ENCODE measurements at places on chromosomes 6 and 20.

DNA sequence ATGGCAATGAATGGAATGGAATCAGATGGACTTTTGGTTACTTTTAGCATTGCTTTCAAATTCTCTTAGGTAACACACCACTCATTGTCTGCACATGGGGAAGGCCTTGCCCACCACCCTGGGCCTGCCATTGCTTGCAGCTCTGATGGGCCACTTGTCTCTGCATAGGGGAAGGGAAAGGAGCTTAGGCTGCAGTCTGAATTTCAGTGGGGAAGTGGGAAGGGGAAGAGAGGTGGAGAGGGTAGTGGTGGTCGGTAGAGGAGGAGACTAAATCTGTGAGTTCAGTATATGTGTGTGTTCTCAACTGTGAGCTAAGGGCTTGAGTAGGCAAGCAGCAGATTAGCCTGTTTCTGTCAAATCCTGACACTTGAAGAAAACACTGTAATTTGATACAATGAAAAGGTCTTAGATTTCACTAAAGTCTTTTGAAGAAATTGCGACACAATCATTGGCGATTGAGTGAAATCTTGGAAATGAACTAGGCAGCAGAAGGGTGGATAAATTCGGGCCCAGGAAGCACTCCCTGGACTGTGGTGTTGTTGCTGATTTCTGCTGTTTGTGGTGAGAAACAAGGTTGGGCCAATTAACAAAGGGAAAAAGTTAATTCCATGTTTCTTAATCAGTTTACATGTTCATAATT is 80.6 kb downstream of the OTOR start:
- DNase-seq: no peak

DNA sequence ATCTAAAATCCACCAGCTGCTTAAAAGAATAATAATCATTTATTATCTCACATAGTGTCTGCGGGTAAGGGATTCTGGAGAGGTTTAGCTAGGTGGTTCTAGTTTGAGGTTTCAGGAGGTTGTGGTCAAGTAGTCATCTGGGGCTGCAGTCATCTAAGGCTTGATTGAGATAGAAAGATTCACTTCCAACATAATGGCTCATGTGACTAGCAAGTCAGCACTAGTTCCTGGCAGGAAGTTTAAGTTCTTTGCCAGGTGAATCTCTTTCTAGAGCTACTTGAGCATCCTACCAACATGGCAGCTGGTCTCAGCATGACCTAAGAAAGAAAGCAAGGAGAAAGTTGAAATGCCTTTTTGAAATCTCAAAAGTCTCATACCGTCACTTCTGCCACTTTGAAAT is 128.8 kb downstream of the EDN1 start:
- DNase-seq: no peak

DNA sequence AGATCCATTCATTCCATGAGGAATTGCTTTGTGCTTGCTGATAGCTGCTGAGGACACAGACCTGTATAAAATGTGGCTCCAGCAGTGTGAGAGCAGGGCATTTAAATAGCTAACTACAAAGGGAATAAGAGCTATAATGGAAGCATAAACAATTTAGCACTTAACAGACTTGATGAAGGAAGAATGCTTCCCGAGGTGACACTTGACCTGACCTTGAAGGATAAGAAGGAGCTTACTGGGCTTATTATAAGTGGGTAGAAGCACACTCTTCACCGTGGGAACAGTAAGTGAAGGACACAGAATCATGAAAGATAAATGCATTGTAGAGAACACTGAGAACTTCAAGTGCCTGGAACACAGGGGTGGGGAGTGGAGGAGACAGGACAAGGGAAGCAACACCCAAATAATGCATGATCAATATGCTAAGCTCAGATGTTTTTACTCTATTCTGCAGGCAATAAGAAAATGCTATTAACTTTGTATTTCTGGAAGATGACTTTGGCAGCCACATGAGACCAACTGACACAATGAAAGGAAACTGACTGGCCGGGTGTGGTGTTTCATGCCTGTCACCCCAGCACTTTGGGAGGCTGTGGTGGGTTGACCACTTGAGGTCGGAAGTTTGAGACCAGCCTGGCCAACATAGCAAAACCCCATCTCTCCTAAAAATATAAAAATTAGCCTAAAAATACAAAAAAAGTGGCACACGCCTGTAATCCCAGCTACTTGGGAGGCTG is 84.2 kb downstream of the EPB41L2 start:
- DNase-seq: no peak

DNA sequence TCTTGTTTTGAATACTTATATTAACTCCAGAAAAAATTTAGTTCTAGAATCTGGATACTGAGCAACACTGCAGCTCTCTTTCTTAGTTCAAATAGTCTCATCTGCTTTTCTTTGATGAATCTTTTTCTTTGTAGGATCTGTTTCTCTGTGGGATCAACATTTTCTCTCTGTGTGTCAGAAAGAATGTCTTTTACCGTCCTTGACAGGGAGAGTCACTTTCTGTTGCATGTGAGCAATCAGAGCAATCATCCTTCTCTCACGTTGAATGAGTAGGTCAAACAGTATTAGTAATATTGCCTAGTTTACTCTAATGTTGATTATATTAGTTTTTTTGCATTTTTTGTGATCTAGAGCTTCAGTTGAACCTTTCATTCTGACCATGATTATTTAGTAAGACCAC is 130.9 kb downstream of the TRMT11 start:
- no peak for DNase-seq

DNA sequence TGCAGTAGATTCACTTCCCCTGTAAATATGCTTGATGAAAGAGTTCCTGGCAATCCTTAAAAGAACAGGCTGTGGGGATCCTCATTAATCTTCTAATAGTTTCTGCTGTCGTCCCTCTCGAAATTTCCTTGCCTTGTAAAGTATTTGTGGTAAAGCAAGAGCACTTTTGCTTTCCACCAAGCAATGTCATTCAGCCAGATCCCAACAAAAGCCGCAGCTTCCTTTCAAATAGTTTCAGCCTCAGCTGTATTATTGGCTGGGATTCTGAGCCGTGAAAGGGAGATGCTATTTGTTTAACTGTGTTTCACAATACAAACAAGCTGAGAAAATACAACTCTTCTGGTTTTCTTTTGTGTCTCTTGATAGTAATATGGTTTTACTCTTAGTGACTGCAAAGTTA is 48.9 kb upstream of the EPHA7 start:
- DNase-seq: no peak

DNA sequence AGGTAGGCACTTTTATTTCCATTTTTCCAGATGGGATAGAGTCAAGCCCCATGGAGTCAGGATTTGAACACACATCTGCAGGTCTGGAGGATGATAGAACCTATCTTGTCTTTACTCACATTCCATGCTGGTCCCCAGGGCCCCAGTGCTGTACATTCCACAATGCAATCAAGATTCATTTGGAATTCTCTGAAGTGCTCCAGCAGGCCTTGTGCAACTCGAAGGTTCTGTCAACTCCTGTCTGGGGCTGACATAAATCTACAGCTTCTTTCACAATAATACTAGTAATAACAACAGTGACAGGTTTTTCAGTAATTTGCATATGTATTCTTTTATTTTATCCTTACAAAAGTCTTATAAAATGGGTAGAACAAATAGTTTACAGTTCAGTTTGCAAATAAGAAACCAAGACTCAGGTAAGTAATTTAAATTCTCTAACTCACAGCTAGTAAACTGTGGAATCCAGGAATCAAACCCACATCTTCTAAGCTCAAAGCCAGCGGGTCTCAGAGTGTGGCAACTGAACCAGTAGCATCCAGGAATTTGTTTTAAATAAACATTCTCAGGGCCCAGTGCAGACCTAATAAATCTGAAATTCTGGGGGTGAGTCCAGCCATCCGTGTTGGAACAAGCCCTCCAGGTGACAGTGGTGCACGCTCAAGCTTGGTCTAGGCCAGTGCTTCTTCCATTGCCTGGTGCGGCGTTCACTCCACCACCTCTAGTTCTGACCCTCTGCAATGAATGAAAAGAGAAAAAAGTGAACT is 137.0 kb upstream of the TNFAIP3 start:
- no peak for DNase-seq

DNA sequence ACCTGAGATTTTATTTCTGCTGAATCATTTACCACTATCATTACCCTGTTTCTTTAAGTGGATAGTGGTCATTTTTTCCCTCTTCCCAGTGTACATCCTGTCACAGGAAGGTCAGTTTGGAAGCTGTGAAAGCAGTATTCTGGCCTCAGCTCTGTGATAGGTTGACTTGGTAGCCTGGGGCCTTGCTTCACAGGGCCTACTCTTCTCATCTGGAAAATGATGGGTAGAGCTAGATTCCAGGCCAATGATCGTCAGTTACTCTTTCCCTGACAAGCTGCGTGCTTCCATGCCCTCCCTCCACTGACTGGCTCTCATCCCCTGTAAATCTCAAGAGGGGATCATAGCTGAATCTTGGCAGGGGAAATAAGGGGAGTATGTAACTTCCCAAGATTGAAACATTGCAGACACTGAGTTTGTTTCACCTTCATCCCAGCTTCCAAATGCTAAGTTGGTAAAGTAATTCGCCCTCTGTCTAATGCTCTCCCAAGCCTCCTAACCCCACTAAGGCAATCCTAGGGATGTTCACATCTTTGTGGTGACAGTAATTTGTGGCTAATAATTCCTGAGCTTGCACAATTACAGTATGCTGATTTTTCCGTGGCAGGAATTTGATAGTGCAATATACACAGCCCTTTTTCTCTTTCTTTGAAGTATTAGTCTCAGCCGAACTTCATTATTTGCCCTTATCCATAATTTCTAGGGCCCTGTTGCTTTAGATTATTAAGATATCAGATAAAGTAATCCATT is 51.2 kb downstream of the VAPB start:
- DNase-seq: no peak

- DNase-seq: no peak
Observed at GRCh38 chr6:30542404-30542725, 13.9 kb downstream of the GNL1 start.

DNA sequence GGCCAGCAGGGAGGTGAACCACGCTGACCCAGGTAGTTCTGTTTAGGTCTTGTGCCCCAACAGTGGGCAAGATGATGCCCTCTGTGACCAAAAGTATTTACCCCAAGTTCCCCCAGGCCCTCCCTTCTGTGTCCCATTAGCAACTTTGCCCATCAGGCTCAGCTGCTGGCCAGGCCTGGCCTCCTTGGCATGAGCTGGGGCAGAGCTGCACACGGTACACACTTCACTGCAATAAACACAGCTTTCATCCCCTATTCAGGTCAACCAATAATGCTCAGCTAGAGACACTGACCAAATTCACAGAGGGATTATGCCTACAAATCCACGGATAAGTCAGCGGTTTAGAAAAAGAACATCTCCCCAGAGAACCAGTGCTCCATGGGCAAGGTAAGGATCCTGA is 103.7 kb downstream of the SLC23A2 start:
- DNase-seq: no peak

- no peak for DNase-seq
Observed at GRCh38 chr20:37711994-37712964, 18.4 kb downstream of the CTNNBL1 start.

- no peak for DNase-seq
Observed at GRCh38 chr20:22260506-22260905, 323.9 kb downstream of the FOXA2 start.

GRCh38 chr6:83019741-83020140 is 45.9 kb downstream of the UBE3D start:
- DNase-seq: no peak

DNA sequence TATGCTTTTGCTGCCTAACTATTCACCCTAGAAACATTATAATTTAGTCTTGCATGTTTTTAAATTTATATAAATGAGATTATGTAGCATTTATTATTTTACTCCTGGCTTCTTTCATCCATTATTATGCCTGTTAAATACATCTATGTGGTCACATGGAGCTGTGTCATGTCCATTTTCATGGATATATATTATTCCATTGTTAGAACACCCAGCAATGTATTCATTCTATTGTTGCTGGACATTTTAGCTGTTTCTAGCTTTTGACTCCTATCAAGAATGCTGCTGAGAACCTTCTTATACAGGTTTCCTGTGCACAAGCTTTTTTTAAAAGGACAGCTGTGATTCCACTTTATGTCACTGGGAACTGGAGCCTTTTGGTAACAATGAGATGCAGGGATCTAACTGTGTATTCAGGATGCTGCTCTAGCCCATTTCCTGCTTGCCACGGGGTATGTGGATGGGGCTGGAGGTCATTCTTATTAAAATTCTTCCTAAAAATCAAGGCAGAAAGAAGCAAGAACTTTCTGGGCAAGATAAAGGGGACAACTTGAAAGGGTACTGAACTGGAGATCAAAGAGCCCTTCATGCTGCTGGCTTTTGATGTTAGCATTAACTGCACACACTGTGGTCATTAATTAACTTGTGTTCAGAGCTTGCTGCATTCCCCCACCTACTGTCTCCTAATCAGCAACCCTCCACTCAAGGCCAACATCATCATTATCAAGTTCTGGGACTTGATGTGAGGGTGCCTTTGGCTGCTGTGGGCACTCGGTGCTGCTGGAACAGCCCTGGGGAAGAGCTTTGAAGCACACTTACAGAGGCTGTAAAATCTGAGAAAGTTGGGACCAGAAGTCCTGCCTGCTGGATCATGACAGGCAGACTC is 96.6 kb upstream of the AKIRIN2 start:
- DNase-seq: no peak

- DNase-seq: no peak
Observed at GRCh38 chr6:36933102-36933501, 21.4 kb upstream of the PI16 start.

GRCh38 chr6:7041511-7042026 is 66.2 kb upstream of the RREB1 start:
- DNase-seq: no peak

- DNase-seq: no peak
Observed at GRCh38 chr20:62819494-62820174, 2.8 kb downstream of the COL9A3 start.

GRCh38 chr20:17882065-17882833 is 86.3 kb downstream of the SNX5 start:
- no peak for DNase-seq

- DNase-seq: no peak
Observed at GRCh38 chr20:64156136-64156885, 7.9 kb upstream of the MYT1 start.

DNA sequence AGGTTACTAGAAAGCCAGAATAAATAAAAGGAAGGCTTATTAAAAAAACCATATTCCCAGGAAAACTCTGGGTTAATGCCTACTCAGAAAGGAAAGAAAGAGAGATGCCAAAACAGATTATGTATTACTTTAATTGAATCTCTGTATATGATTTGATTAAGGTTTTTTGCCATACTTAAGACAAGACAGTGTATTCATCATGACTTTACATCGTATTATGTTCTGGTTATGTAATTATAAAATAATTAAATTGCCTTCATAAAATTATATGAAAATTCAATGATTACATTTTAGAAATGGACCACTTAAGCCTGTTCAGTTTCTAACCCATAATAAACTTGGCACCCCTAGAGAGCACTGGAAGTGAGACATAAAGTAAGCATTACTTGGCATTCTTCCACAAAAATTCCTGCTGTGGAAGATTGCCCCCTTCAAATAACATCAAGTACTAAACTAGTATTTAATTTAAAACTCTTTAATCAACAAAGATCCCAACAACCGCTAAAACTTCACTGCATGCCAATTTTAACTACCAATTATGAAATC is 20.8 kb upstream of the IBTK start:
- no peak for DNase-seq

GRCh38 chr6:85795945-85796344 is 153.3 kb upstream of the SYNCRIP start:
- no peak for DNase-seq

Measured in stimulated activated CD4-positive, alpha-beta T cell treated with anti-CD3 and anti-CD28 coated beads, Interleukin-1b, Interleukin-23, amount 100 ng/mL, for 1 hour (primary cell).